ENCODE measurements at places on chromosomes 16 and 17. TPM values are rescaled to one million over a fixed set of nuclear protein-coding genes. Genes with fewer than 3 reads are reported as not detected.

GRCh38 chr17:28524476-28525424 is 18.6 kb downstream of the FOXN1 start:
- H3K27ac ChIP-seq = no peak overlapping the region
- no peaks in the 10 kb centered on the region for H3K4me1 ChIP-seq
- DNase-seq = no peak

GRCh38 chr17:6323626-6324356 is 111.1 kb downstream of the AIPL1 start:
- peaks cover 9% of the 10 kb centered on the region for H3K27me3 ChIP-seq
- DNase-seq = no peak
- no peak overlapping the region for H3K4me3 ChIP-seq
- H3K4me1 ChIP-seq = no peaks in the 10 kb centered on the region
- H3K36me3 ChIP-seq = no peaks in the 10 kb centered on the region

DNA sequence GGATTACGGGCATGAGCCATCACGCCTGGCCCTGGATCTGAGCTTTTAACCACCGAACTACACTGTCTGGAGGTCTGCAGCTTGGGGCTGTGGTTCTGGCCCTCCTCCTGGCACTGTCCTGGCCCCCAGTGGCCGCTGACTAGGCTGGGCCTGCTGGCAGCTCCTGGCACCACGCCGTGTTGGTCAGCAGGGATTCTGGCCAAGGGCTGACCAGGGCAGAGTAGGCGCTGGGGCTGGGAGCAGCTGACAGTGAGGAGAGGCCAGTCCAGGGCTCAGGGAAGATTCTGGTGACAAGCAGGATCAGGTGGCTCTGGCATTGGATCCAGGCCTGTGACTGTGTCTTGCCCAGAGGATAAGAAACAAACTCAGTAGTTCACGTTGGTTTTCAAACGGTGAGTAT is 14.6 kb downstream of the EEF2K start:
- H3K27me3 ChIP-seq = no peaks in the 10 kb centered on the region
- H3K36me3 ChIP-seq = peaks cover 5% of the 10 kb centered on the region
- no peak overlapping the region for H3K27ac ChIP-seq
- no peak overlapping the region for H3K4me3 ChIP-seq

GRCh38 chr16:85686912-85687591 is 1.7 kb downstream of the GINS2 start:
- peak overlapping the region; percentile 44 for H3K4me3 ChIP-seq
- H3K4me1 ChIP-seq = peaks cover 24% of the 10 kb centered on the region
- H3K27ac ChIP-seq = no peak overlapping the region
- no peaks in the 10 kb centered on the region for H3K27me3 ChIP-seq
- DNase-seq = no peak

DNA sequence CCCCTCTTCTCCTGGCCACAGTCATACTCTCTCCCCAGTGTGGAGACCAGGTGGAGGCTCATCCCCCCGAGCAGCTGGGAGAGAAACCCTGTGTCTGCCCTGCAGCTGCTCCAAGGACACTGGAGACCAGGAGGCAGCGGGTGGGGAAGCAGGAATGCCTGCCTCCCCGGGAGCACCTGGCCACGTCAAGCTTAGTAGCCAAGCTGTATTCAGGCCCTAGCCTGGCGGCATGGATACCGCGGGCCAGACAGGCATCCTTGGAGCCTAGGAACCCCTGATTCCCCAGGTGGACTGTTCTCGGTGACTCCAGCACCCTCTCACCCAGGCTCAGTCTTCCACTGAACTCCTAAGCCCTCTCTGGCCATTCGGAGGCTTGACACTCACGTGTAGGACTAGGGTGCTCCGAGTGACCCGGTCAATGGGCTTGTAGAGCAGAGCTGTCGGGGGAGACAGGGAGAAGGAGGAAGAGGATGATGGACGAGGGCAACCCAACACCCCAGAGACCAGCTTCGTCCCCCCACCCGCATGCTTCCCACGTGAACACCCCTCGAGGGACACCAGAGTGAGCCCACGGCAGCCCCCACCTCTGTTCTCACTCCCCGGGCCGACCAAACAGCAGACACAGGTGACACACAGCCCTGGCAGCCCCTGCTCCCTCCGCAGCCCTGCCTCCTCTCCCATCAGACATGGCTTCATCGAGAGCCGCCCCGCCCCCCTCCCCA is 76.5 kb downstream of the TIMM22 start:
- no peaks in the 10 kb centered on the region for H3K4me1 ChIP-seq
- no peak for DNase-seq
- H3K36me3 ChIP-seq = peaks cover 57% of the 10 kb centered on the region
- H3K27ac ChIP-seq = no peak overlapping the region
- no peak overlapping the region for H3K4me3 ChIP-seq
- no peaks in the 10 kb centered on the region for H3K27me3 ChIP-seq

- no peak for DNase-seq
- H3K27ac ChIP-seq = no peak overlapping the region
- peaks cover 32% of the 10 kb centered on the region for H3K27me3 ChIP-seq
- no peaks in the 10 kb centered on the region for H3K36me3 ChIP-seq
Measured at GRCh38 chr16:86882586-86883280, 304.4 kb downstream of the FOXL1 start.

- peaks cover 6% of the 10 kb centered on the region for H3K27me3 ChIP-seq
- H3K36me3 ChIP-seq = no peaks in the 10 kb centered on the region
- DNase-seq = no peak
- no peak overlapping the region for H3K27ac ChIP-seq
Measured at GRCh38 chr16:73049091-73049490, 1.2 kb upstream of the ZFHX3 start.

DNA sequence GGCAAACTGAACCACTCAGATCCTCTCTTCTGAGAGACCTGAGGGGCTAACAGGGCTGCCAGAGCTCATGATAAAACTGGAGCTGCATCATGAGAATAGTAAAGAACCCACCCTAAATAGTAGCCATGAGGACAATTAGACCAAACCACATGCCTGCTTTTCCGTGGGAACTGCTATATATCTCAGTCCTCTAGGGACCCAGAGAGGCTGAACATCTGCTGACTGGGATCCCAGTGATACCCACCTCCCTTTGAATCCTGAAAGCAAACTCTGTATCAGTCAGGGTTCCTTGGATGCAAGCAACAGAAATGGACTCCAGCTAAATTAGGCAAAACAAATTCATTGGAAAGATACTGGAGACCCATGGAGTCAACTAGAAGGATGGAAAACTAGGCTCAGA is 6.5 kb downstream of the MT1X start:
- peaks cover 12% of the 10 kb centered on the region for H3K27me3 ChIP-seq
- no peaks in the 10 kb centered on the region for H3K36me3 ChIP-seq
- no peaks in the 10 kb centered on the region for H3K4me1 ChIP-seq
- DNase-seq = no peak

DNA sequence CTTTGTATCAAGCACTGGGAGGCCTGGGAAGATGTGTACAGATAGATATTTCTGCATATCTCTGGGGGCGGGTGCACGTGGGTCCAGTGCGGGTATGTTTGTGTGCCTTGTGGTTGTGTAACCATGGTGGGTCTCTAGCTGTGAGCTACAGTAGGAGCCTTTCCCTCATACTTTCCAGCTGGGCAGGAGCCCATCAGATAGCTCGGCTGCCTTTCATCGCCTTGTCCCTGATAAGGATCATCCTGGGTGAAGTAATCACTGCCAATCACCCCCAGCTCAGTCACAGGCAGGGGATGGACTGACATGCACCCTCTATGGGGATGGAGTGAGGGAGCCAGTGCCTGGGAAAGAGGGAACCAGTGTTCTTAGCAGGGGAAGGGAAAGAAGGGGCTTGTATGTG is 3.2 kb upstream of the SCRN2 start:
- no peak overlapping the region for H3K27ac ChIP-seq
- no peak for DNase-seq
- H3K4me1 ChIP-seq = peaks cover 30% of the 10 kb centered on the region

DNA sequence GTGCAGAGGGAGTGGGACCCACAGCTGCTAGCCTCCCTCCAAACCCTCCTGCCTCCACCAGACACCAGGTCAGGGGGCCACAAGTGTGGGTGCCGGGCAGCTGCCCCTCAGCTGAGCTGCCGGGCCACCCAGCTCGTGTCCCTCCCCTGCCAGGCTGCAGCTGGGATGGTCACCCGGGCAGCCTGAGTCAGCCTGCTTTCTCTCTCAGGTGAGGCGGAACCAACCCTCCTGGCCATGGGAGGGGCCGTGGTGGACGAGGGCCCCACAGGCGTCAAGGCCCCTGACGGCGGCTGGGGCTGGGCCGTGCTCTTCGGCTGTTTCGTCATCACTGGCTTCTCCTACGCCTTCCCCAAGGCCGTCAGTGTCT is 6.9 kb downstream of the SLC16A3 start:
- H3K27ac ChIP-seq = no peak overlapping the region
- DNase-seq = no peak
- H3K36me3 ChIP-seq = peaks cover 13% of the 10 kb centered on the region
- H3K27me3 ChIP-seq = no peaks in the 10 kb centered on the region
- peaks cover 50% of the 10 kb centered on the region for H3K4me1 ChIP-seq

DNA sequence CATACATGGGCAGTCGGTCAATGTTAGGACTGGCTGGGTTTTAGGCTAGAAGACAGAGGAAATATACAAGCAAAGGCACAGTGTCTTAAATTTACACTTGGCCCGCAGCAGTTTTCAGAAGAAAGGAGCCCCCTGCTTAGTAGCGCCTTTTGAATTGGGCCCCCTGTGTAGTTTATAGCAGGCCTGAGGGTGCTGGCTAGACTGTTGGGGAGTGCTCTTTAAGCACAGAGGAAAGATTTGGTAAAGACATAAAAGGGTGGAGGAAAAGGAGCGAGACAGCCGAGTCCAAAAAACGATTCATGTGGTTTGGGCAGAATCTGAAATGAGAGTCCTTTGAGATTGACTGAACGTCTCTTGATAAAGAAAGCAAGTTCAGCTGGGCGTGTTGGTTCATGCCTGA is 10.6 kb downstream of the RMI2 start:
- H3K36me3 ChIP-seq = peaks cover 10% of the 10 kb centered on the region
- H3K27ac ChIP-seq = peak overlapping the region; percentile 90
- H3K4me1 ChIP-seq = peaks cover 57% of the 10 kb centered on the region
- peak overlapping the region; percentile 35 for H3K4me3 ChIP-seq

- DNase-seq = no peak
- H3K4me1 ChIP-seq = peaks cover 9% of the 10 kb centered on the region
- H3K27me3 ChIP-seq = peaks cover 9% of the 10 kb centered on the region
- no peak overlapping the region for H3K4me3 ChIP-seq
- no peaks in the 10 kb centered on the region for H3K36me3 ChIP-seq
- H3K27ac ChIP-seq = no peak overlapping the region
Measured at GRCh38 chr16:84675423-84675822, 24.4 kb upstream of the USP10 start.

- DNase-seq = no peak
- no peaks in the 10 kb centered on the region for H3K27me3 ChIP-seq
- peaks cover 7% of the 10 kb centered on the region for H3K36me3 ChIP-seq
- peak overlapping the region; percentile 68 for H3K27ac ChIP-seq
- H3K4me1 ChIP-seq = peaks cover 16% of the 10 kb centered on the region
Measured at GRCh38 chr17:80636361-80637018, 91.9 kb downstream of the RPTOR start.

GRCh38 chr17:61594294-61594825 is 3.3 kb upstream of the NACA2 start:
- no peaks in the 10 kb centered on the region for H3K36me3 ChIP-seq
- H3K27me3 ChIP-seq = peaks cover 9% of the 10 kb centered on the region
- no peak overlapping the region for H3K4me3 ChIP-seq
- no peak for DNase-seq

- H3K4me3 ChIP-seq = no peak overlapping the region
- H3K27ac ChIP-seq = no peak overlapping the region
- no peak for DNase-seq
- no peaks in the 10 kb centered on the region for H3K4me1 ChIP-seq
- H3K27me3 ChIP-seq = peaks cover 15% of the 10 kb centered on the region
Measured at GRCh38 chr16:66918355-66918754, 330 bp downstream of the CDH16 start.

DNA sequence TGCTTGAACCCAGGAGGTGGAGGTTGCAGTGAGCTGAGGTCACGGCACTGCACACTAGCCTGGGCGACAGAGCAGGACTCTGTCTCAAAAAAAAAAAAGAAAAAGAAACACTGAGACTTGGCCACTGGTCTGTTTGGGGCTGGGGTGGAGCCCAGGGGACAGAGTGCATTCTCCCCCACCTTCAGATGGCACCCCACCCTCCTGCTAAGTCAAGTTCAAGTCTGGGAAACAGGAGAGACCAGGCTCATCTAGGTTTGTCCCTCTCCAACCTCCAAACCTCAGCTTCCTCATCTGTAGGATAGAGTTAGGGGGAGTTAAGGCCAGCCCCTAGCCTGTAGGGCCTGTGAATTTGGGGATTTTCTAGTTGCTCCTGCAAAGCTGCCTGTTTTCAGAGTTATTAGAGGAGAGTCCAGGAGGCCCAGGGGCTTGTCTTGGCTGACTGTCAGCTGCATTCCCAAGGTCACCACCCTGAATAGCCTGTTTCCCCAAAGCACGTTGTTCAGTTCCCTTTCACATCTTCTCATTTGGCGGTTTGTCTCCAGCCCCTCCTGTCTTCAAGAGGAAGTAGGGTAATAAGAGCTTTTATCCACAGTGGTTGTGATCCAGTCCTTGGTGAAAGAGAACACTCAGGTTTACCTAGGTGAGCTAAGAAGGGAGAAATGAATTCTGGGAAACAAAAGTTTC is 2.2 kb downstream of the MT3 start:
- peaks cover 6% of the 10 kb centered on the region for H3K4me1 ChIP-seq
- no peak for DNase-seq
- no peaks in the 10 kb centered on the region for H3K36me3 ChIP-seq
- no peak overlapping the region for H3K4me3 ChIP-seq
- no peak overlapping the region for H3K27ac ChIP-seq

DNA sequence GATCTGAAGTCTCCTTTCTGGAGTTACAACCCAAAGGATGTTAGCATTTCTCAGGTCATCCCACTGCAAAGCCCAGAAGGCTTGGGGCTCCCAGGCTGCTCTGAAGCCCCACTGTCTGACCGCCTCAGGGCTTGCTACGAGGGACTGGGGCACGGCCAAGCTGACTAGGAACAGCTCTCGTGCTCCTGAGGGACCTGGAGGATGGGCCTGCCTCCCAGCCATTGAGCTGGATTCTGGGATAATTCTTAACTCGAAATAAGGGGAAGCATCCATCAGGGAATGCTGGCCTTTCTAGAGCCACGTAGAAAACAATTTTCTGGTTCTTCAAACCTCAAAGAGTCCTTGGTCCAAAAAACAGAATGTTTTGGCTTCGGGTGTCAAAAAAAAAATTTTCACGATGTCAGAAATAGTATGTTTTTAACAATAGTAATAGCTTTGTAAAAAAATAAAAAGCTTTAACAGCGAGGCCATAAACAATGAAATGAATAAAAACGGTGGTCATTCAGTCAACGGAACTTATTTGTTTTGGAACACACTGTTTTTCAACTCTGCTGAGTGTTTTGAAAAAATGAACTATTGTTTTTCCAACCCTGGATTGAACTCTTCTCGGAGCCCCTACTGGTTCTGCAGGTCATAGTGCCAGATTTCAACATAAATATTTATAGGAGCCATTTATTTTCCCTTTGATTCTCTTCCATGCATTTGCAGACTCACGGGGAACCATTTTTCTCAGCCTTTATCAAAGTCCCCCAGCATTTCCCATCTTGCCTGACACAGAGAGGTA is 16.4 kb upstream of the HERPUD1 start:
- no peak overlapping the region for H3K4me3 ChIP-seq
- no peak for DNase-seq
- peak overlapping the region; percentile 96 for H3K27ac ChIP-seq
- H3K36me3 ChIP-seq = no peaks in the 10 kb centered on the region
- no peaks in the 10 kb centered on the region for H3K27me3 ChIP-seq
- H3K4me1 ChIP-seq = peaks cover 99% of the 10 kb centered on the region

KRTAP4-9 gene
- total RNA-seq = not detected

EME1 gene
- total RNA-seq = 3.1 TPM

PLEKHH3 gene
- 1.4 TPM for total RNA-seq

RPH3AL gene
- 5.2 TPM for total RNA-seq

MT4 gene
- not detected for total RNA-seq

ST6GALNAC1 gene
- not detected for total RNA-seq

PERCC1 gene
- 0.24 TPM for total RNA-seq
